CD4-positive, alpha-beta memory T cell (primary cell): ENCODE measurements at places on chromosomes 13 and 19. TPM values are rescaled to one million over a fixed set of nuclear protein-coding genes. Genes with fewer than 3 reads are reported as not detected.

The KASH5 gene
- not detected for polyA plus RNA-seq

The MADCAM1 gene
- polyA plus RNA-seq = 0.24 TPM

The MATK gene
- 19.4 TPM for polyA plus RNA-seq

The KLK8 gene
- polyA plus RNA-seq = not detected

The KLK14 gene
- not detected for polyA plus RNA-seq

The CEACAM21 gene
- polyA plus RNA-seq = 61.2 TPM

The FEM1A gene
- polyA plus RNA-seq = 3.1 TPM

The CEACAM4 gene
- not detected for polyA plus RNA-seq

The NLRP4 gene
- polyA plus RNA-seq = not detected

The COL5A3 gene
- 0.07 TPM for polyA plus RNA-seq

The CCDC194 gene
- not detected for polyA plus RNA-seq

The PDX1 gene
- polyA plus RNA-seq = not detected

The FUT6 gene
- polyA plus RNA-seq = not detected

The GRAMD1A gene
- polyA plus RNA-seq = 16.3 TPM

The PLPPR3 gene
- polyA plus RNA-seq = not detected

The EPSTI1 gene
- polyA plus RNA-seq = 19.1 TPM

The PCDH17 gene
- polyA plus RNA-seq = not detected
